Stimulated activated CD8-positive, alpha-beta memory T cell treated with anti-CD3 and anti-CD28 coated beads, Interleukin-2, amount 100 ng/mL, for 1 hour (primary cell): ENCODE measurements at places on chromosomes 13 and 19.

GRCh38 chr13:20728579-20729311, 25.2 kb downstream of the IL17D start:
- no peak for DNase-seq

- DNase-seq: no peak
Observed at GRCh38 chr19:1166872-1167573, 7.0 kb downstream of the SBNO2 start.

GRCh38 chr19:7674010-7675005, 2.6 kb upstream of the MCEMP1 start:
- no peak for DNase-seq

GRCh38 chr19:10374931-10375330, 5.4 kb downstream of the TYK2 start:
- DNase-seq: no peak

GRCh38 chr13:76446191-76446590, 440.0 kb downstream of the KCTD12 start:
- no peak for DNase-seq

- no peak for DNase-seq
Observed at GRCh38 chr13:72692884-72693514, 34.4 kb downstream of the MZT1 start.

DNA sequence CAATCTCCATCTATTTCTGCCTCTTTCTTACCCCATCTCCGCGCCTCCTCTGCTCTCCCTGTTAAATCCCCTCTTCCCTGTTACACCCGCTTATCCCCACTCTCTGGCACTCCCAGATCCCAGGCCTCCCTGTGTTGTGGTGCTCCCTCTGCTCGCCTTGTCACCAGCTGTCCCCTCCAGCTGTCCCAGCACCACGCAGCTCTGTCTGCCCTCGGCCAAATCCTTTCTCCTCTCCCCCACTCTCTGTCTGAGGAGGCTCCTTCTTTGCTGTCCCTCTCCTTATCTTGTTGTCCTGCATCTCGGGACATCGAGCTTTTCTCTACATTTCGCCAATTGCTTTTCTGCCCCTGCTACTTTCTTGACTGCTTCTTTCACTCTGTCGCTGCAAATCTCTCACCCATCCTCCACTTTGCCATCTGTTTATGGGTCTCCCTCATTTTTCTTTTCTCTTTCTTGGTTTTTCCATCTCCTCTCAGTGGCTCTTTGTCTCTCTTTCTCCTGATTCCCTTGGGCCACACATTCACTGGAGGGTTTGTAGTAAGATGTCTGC, 941 bp downstream of the ZNF160 start:
- no peak for DNase-seq

GRCh38 chr19:1997353-1998233, 17.9 kb downstream of the BTBD2 start:
- no peak for DNase-seq

GRCh38 chr13:84588023-84588422, 705.7 kb upstream of the SLITRK1 start:
- no peak for DNase-seq

DNA sequence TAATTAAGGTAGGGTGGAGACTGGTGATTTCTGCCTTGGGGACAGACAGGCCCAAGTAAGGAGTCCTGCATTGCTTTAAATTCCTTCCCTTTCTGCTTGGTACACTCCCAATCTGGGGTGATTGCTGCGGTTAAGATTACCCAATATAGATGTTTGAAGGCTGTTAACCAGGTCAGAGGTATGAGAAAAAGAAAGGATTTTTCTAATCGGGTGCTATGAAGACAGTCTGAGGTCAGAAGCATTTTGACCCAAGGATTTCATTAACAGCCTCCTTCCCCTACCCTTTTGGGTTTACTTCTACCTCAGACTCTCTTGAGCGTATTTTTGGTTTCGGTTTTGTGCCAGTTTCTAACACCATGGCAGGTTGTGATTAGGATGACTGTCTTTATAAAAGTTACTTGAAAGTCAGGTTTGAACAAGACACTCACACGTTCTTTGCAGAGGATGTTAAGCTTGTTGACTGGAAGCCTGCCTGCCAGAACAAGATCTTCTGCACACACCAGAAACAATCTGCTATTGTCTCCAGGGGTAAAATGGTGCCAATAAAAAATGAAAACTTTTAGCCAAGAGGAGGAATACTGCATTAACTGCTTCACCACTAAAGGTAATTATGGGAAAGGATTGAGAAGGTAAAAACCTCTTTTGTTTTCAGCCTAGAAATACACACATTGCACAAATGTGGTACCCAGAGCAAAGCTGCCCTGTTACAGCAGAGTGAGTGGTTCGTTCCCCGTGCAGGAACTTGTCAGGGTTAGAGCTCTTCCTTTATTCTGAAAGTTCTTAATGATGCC, 108.8 kb downstream of the NDFIP2 start:
- no peak for DNase-seq

DNA sequence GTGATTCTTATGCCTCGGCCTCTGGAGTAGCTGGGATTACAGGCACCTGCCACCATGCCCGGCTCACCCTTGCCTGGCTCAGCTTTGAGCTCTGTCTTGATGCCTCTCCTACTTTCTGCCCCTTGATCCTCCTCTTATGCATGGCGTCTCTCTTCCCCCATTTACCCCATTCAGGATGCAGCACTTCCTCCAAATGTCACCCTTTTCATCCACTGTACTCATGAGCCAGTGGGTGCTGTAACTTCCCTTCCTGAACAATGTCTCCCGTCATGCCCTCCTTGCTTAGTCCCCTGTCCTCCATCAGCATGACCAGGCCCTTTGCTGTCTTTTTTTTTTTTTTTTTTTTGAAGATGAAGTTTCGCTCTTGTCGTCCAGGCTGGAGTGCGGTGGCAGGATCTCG, 3.4 kb upstream of the SIGLEC9 start:
- DNase-seq: no peak

DNA sequence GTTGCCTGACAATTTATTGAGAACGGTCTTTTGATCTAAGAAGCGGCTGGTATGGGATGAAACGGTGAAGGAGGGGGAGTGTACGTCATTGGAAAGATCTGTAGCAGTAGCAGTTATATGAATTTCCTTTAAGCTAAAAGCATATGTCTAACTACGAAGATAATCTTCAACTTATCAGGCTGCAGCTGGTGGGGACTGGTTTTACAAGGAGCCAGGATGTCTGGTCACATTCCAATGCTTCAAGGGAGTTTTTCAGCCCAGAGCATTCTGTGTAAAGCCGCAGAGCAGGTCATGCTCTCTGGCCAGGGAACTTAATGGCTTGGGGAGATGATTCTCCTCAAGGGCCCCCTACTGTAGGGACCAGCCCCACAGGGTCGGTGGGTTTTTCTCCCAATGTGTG, 29.2 kb downstream of the CLEC4M start:
- DNase-seq: no peak

DNA sequence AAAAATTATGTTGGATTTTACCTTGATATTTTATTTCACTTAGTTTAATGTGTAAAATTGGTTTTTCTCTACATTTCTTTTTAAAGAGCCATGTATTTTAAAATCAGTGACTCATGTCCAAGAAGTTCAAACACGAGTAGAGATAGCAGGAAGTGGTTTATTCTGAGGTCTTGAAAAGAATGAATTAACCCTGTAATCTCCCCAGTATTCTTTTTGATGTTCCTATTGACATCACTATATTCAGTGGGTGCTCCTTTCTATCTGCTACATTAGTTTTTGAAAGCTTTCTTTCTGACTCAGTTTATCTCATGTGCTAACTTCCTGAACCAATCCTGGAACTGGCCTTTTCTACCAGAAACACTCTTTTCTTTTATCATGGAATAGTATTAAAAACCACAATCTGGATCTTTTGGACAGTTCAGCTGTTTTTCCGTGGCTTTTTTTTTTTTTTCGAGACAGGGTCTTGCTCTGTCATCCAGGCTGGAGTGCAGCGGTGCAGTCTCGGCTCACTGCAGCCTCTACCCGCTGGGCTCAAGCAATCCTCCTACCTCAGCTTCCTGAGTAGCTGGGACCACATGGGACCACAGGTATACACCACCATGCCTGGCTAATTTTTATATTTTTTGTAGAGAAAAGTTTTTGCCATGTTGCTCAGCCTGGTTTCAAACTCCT, 114.9 kb downstream of the PCCA start:
- DNase-seq: no peak

DNA sequence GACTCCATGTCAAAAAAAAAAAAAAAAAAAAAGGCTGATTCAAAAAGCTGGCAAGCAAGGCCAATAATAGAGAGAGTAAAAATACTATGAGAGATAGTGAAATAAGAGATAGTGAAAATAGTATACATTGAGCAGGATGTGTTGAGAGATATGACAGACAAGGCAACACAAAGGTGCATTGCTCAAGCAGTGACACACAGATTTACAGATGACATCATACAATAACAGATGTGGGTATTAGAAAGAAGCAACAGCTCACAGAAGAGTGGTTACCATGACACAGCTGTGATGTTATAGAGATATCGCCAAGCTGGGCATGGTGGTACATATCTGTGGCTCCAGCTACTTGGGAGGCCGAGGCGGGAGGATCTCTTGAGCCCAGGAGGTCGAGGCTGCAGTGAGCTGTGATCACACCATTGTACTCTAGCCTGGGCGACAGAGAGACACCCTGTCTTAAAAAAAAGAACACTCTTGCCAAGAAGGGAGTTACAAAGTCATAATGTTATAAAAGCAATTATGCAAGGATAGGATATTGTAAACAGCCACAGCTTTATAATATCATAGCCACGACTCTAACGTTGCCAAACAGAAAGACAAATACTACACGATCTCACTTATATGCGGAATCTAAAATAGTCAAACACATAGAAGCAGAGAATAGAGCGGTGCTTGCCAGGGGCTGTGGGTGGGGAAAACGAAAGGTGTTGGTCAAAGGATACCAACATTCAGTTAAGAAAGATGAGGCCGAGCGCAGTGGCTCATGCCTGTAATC, 10.3 kb downstream of the TNFSF9 start:
- DNase-seq: no peak

GRCh38 chr13:109274188-109274821, 512.1 kb downstream of the IRS2 start:
- DNase-seq: no peak

DNA sequence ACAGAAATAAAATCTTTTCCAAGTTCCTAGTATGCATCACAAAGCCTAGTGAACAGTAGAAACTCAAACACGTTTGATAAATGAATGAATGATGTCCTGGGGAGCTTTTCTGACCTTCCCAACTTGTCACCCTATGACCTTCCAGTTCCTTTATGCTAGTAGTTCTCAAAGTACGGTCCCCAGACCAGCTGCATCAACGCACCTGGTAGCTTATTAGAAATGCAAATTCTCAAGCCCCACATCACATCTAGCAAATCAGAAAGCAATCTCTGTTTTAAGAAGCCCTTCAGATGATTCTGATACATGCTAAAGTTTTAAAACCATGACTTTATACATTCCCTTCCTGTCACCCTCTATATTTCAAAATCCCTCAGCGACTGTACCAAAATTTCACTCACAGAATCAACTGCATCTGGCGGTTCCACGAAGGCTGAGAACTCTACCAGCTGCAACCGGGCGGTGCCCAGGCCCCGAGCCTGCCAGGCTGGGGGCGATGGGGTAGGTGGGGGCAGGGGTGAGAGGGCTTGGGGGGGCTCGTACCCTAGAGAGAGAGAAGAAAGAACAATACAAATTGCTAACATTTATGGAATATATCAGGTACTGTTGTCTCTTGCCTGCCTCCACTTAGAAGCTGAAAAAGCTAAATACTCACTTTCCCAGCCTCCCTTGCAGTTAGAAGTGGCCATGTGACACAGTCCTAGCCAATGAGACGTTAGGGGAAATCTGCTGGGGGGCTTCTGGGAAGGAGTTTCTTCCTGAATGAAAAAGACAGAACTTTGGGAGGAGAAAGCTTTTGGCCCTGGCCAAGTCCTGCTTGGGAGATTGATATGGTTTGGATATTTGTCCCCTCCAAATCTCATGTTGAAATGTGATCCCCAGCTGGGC, 13.3 kb downstream of the CD37 start:
- DNase-seq: no peak

DNA sequence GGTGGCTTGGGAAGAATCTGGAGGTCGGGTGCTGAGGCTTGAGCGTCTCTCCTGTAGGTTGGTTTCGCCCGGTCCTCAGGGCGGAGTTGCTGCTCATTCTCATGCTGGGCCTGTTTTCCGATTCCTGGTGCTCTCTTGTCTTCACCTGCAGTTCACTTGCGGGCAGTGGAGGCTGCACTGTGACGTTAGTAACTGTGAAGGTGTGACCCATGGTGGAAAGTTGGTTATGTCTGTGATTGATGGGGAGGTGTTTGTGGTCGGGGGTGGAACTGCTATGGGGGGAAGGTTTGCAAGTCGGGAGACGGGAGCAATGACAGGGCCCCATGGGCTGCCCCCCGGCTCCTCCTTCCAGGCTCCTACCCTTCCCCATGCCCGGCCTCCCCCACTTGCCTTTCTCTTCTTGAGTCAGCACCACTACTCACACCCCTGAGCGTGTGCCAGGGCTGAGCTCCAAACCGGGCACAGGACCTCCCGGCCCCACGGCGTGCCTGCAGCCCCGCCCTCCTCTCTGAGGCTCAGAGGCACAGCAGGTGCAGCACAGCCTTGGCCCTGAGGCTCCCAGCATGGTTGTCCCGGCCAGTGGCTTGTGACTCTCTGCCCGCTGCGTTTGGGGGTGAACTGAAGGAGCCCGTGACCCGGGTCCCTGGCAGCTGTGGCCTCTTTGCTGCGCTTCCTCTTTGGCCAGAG, 79.1 kb downstream of the ATP11A start:
- no peak for DNase-seq

GRCh38 chr19:12733369-12734214, 892 bp downstream of the TRIR start:
- DNase-seq: no peak

GRCh38 chr13:75489502-75490263, 7.7 kb upstream of the TBC1D4 start:
- no peak for DNase-seq

DNA sequence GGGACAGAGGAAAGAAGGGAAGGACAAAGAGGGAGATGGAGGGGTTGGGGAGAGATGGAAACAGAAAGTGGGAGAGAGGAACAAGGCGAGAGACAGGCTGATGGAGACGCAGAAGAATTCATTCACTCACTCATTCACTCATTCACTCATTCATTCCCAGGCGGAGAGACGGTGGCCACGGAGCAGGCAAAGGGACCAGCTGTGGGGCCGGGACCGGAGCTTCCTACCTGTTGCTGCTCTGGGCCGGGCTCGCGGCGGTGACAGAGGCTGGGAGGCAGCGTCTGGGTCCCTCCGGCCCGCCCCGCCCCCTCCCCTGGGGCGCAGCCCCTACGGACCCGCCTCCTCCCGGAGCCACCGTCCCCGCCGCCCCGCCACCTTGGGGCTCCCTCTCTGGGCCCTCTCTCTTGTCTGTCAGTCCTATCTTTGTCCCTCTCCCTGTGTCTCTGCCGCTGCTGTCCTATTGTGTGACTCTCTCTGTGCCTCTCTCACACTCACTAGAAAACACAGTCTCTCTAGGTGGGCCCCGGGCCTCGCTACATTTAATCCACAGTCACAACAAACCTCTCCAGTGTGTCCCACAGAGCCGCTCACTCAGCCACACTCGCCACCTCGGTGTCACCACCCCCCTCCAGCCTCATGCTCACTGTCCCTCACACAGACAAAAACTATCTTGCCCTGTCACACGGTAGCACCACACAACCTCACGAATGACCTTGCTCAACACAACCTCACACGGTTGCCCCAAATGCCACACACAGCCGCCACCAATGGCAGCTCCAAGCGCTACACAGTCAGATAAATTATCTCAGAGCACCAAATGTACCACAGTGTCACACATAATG, at the start of gene GNG8:
TSS of gene GNG8 (minus strand) at position 283 of the 842 bp plus-strand sequence. CDS start 1,520 bp downstream, outside the sequence.
- DNase-seq: no peak
